Stimulated activated CD4-positive, alpha-beta T cell treated with anti-CD3 and anti-CD28 coated beads, Interleukin-1b, Interleukin-23, amount 100 ng/mL, for 1 hour (primary cell): ENCODE measurements at places on chromosomes 4 and X.

DNA sequence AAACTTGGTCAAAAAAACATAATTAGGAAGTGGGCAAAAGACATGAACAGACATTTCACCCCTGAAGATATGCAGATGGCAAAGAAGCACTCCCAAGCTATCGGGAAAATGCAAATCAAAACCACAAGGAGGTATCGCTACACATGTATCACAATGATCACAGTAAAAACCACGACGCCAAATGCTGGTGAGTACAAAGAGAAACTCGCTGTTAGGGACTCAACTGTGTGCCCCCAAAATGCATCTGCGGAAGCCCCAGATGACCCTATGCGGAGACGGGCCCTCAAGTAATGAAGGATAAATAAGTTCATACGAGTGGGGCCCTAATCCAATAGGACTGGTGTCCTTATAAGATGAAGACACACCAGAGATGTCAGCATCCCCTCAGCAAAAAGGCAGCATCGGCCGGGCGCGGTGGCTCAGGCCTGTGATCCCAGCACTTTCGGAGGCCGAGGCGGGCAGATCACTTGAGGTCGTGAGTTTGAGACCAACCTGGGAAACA lies 10.2 kb downstream of the GAK start:
- no peak for DNase-seq

GRCh38 chr4:180120068-180120467 lies 2123.1 kb upstream of the TENM3 start:
- no peak for DNase-seq

DNA sequence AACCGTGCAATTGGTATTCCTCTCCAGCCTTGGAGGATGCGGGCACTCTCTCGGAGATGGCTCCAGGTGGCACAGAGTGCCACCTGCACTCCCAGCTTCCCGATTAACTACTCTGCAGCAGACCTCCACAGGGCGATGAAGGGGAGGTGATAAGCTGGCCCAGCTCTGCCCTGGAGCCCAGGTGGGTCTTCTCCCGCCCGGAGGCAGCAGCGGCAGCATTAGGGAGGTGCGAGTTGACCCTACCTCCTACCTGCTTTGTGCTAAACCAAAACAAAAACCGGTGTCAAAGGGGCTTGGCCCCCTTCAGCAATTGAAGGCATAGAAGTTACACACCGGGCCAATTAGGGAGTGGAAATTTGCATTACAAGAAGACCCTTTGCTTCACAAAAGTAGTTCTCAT lies 137.4 kb upstream of the MAMLD1 start:
- no peak for DNase-seq

GRCh38 chrX:56519642-56520041 lies 43.8 kb upstream of the UBQLN2 start:
- DNase-seq = no peak

DNA sequence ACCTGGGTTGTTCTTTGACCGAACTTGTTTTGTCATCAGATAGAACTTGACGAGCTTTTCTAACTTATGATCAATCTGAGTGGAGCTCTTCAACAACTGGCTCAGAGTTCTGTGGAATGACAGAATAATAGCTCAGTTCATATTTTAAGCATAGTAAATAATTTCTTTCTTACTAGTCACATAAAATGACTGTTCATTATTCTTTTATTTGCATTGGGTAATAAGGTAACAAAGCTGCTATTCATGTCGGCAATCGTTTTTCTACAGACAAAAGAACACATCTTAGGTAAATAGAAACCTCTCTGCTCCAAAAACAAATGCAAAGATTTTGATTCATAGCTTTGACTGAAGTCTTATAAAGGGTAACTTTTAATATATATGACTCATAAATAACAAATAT lies 57.3 kb upstream of the CXCL8 start:
- DNase-seq = no peak

DNA sequence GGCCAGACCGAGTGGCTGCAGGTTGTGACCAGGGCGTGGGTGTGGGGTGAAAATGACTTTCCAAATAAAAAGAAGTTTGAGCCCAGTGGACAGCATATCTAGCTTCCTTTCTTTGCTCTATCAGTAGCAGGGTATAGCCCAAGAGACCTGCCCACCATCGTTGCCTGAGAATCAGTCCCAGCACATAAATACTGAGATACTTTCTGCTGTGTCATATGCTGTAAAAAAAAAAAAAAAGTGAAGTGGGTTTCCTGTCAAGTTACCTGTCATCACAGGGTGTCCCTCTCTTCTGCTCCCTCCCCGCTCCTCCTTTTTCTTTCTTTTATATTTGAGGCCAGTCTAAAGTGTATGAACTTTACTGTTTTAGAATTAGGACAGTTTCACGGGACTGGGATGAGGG lies 330.3 kb upstream of the BOD1L1 start:
- DNase-seq = no peak

DNA sequence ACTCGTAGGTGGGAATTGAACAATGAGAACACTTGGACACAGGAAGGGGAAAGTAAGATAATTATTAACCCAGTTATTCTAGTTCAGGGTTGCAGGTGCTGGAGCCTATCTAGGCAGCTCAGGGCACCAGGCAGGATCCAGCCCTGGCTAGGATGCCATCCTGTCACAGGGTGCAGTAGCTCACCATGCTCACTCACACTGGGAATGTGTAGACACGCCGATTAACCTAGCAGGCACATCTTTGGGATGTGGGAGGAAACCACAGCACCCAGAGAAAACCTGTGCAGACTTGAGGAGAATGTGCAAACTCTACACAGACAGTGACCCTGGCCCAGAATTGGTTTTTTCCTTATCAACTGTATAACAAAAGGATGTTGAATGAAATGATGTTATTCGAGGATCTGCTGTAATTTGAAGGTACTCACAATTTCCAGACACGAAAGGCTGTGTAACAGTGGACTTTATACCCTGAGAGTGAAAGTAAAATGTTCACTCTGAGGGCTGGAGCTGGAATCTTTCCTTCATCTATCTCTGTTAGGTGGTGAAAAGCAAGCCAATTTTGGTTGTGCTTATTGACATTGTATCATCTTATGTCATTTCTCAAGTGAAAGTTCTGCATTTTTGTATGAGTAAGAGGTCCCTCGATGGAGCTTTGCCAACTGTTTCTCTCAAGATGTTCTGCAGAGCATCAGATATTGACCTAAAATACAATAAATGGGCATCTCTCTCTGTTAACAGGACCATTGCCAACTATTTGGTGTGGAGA lies 78.8 kb downstream of the PHEX start:
- no peak for DNase-seq

DNA sequence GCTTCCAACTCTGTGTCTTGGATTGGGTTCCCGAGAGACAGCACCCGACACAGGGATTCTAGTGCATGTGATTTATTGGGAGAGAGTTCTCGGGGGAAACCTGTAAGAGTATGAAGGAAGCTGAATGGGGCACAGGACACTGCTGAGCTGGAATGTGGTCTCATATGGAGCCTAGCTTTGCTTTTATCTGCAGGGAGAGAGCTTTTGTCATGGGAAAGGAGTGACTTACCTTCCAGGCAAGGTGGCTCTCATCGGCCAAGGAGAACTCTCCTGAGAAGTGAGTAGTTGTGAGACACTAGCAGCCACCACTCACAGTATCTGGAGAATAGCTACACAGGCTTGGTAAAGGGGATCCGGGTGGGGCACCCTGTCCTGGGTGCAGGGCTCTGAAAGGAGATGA lies 124.5 kb downstream of the NHS start:
- no peak for DNase-seq

GRCh38 chr4:165351359-165352130 lies 24.1 kb downstream of the MSMO1 start:
- no peak for DNase-seq

- DNase-seq = no peak
Observed at GRCh38 chrX:124426288-124427169, 80.2 kb downstream of the SH2D1A start.

DNA sequence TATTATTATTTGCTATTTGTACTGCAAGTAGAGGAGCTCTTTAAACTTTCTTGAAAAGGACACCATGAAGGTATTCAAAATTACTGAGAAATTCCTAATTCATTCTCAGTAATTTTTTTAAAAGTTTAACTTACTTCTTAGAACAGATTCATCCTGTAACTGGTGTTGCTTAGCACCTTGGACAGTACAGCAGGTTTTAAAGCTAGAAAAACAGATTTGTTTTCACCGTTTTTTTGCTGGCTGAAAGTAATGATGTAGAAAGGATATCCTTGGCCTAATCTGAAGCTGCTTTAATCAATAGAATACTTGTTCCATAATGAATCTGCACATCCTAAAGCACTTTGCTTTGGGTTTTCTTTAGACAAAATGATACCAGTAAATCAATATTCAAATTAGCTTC lies 142.5 kb upstream of the TRAM1L1 start:
- no peak for DNase-seq

DNA sequence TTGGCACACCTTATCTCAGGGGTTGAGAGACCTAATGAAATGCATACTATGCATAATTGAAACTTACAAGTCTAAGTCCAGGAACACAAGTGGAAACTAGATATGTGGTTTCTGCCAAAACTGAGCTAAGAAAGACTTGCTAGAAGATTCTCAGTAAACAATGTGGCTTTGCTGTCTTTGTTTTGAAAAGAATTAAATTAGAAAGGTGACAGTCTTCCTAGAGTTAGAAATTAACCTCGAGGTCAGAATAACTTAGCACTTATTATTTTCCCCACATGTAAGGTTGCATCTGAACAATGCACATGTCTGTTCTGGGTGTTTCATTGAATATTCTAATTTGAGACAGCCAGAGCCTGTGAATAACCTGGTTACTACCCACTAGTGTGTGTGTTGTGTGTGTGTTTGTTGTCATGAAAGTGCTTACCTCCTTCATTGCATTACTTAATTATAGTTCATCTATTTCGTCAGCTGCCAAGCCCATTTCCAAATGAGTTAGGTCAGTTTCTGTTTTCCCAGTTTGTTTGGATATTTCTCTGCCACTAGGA lies 1.5 kb downstream of the EREG start:
- no peak for DNase-seq

DNA sequence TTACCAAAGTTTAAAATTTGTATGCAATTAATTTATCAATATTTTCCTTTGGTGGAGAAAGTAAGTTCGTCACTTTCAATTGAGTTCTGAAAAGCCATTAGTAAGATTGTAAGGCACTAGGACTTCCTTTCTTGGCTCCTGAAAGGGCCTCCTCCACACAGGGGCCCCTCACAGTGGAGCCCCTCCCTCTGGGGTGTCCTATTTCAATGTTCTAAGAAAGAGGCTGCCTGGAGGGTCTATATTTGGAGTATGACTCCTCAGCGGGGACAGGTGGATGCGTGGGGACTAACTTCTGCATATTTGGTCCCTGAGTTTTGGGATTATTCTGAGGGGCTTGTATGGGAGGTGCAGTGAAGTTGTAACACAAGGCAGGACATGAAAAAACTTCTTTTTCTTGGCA lies 1.6 kb upstream of the ARMCX4 start:
- no peak for DNase-seq

DNA sequence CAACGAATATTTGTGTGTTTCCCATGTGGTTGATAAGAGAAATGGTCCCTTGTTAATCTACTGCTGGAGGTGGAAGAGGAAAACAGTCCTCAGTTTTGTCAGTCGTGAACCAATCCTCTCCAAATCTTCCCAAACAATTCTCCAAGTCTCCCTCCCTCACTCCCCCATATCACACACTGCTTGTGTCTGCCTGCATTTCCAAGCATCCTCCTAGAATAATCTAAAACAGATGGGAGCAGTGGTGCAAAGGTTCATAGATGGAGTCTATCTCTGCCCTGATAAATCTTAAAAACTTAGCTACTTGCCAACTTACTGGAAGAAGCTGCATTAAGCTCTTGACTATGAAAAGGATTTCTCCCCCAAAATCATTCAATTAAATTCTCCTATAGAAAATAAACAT lies 43.7 kb upstream of the SH3KBP1 start:
- no peak for DNase-seq

DNA sequence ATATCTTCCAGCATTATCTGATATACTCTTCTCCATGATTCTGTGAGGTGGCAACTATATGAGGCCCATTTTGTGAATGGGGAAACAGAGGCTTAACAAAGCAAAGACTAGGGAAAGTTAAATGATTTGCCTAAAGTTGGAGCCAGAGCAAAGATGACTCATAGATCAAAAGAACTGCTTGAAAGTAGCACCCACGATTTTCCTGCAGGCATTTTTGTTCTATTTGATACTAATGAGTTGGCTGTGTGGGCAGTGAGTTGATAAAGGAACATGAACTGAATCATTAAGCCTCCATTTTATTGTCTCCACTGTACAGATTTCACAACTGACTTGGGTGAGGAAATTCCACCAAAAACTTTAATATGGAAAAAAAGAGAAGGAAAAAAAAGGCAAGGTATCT lies 138.9 kb upstream of the IGFBP7 start:
- no peak for DNase-seq

- no peak for DNase-seq
Observed at GRCh38 chrX:106000203-106000602, 38.3 kb downstream of the SERPINA7 start.

DNA sequence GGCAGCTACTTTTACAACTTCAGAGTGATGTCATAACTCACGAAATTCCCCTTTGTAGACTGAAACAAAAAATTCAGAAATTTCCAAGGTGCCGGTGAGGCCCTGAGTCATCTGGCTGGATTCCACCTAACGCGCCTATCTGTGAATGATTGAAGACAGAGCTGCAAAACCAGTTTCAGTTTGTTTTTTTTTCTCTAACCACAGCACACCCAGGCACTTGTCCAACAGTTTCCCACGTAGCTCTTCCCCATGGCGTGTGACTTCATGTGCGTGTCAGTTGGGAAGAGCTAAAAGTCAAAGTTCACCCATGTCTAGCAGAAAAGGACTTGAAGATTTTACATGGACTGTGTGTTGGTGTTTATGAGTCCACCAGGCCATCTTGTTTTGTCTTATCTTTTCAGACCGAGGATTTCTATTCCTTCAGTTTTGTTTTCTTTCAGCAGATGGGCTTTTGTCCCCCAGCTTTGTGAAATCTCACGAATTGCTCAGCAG lies 16.4 kb downstream of the TCEANC start:
- DNase-seq = no peak

GRCh38 chr4:14910411-14910810 lies 91.9 kb upstream of the CPEB2 start:
- DNase-seq = no peak

GRCh38 chr4:114396808-114397207 lies 201.8 kb upstream of the UGT8 start:
- no peak for DNase-seq

- no peak for DNase-seq
Observed at GRCh38 chr4:106183551-106183950, 132.5 kb downstream of the TBCK start.

DNA sequence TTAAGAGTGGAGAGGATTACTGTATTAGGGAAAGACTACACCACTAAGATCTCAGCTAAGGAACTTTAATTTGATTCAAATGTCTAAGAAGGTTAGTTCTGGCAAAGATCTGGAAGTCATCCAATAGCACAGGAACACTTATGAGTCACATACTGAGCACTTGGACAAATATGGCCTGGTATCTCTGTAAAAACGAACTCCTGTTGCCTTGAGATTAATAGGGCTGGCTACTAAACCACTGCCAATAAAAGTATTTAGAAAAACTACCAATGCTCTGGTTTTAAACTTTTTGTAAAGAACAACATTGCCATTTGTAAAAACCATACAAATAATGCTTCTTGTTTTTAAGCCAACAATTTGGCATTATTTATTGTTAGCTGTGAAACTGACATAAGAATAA lies 70.5 kb downstream of the SEC24D start:
- DNase-seq = no peak
